Dorsolateral prefrontal cortex (tissue), 122 donors: ENCODE measurements at places on chromosomes 12 and 14.

GRCh38 chr12:112341046-112341825 lies 41.0 kb downstream of the HECTD4 start:
- DNase-seq: no peak

DNA sequence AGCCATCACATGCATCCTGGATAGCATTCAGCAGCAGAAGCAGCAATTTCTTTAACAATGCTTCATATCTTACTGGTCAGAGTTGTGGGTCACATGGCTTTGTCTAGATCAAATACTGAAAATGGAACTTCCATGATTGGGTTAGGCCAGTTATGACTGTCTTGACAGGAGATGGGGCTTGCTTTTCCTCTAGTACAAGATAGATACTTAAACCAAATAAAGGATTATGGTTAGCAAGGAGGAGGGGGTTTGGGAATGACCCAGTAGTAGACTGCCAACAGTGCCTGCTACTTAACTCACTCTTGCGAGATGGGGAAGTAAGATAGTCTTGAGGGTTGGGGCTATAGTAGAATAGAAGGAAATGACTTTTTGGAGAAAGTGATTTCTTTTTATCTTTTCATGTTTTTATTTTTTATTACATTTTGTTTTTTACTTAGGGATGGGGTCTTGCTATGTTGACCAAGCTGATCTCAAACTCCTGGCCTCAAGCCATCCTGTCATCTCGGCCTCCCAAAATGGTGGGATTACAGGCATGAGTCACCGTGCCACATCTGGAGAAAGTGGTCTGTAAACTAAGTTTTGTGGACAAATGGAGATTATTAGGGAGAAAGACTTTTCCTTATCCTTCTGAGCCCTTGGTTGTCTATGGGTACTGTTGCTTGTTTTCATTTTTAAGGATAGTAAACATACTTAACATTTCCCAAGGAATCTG lies 37.6 kb downstream of the WNK1 start:
- DNase-seq: no peak

DNA sequence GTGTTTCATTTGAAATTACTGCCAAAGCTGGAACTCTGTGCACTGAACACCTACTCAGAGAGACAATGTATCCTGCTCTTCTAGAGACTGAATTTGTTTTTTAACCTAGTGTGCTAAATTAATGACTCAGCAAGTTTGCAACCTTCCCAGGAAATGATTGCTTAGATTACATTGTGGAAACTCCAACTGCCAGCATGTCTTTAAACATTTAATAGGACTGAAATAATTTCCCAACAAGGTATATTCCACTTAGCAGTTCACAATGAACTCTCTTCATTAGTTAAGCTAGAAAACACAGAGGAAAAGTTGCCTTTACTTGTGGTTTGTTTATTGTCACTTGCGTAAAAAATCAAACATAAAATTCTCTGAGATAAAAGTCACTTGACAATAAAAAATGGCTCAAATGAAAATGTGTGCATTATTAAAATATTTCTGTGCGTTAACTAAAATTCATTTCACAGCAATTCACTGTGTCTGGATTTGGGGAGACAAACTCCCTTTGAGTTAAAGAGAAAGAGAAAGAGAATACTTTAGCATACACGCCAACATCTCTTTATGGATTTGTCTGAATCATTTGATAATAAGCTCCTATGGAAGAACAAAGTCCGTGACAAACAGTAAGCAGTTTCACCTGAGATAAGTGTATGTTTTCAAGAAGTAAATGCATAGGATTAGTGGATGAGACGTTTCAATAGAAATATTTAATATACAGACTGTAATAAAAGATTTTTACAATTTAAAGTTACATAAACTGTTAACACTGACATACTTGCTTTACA lies 284.0 kb downstream of the PRKD1 start:
- DNase-seq: no peak

- DNase-seq: no peak
Measured at GRCh38 chr14:64507376-64508156, 3.0 kb downstream of the ZBTB1 start.

GRCh38 chr14:95505030-95505589 lies 11.3 kb downstream of the SYNE3 start:
- DNase-seq: no peak

DNA sequence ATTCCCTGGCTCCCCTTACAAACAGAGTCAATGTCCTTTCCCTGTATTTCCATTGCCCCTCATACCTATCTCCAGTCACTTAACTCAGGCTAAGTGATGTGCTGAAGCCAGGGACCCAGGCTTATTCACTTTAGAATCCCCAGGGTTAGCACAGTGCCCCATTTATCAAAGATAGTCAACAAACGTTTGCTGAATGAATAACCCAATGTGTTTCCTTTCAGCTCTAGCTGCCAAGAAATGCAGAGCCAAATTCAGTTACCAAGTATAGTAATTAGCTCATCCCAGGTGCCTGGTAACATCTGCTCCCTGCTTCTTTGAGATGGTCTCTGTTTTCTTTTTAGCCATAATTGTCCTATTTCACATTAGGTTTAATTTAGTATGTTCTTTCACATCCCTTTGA lies 189.5 kb downstream of the PHLDA1 start:
- DNase-seq: no peak

DNA sequence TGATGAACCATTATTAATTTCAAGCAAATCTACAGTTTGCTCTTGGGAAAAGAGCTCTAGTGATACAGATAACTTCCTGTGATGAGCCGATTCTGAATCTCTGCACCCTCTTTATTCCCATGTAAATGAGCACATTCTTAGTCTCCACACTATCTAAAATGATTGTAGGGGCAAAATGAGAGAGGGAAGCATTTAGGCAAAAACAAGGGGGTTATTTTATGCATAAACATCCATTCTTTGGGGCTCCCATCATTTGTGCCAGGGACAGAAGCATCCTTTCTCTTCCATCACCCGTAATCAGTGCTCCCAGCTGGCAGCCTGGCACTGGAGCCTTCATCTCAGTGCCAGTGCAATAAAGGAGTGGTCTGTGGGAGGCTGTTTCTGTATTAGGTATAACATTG lies 1.7 kb upstream of the GPD1 start:
- peak; percentile 62 for DNase-seq

DNA sequence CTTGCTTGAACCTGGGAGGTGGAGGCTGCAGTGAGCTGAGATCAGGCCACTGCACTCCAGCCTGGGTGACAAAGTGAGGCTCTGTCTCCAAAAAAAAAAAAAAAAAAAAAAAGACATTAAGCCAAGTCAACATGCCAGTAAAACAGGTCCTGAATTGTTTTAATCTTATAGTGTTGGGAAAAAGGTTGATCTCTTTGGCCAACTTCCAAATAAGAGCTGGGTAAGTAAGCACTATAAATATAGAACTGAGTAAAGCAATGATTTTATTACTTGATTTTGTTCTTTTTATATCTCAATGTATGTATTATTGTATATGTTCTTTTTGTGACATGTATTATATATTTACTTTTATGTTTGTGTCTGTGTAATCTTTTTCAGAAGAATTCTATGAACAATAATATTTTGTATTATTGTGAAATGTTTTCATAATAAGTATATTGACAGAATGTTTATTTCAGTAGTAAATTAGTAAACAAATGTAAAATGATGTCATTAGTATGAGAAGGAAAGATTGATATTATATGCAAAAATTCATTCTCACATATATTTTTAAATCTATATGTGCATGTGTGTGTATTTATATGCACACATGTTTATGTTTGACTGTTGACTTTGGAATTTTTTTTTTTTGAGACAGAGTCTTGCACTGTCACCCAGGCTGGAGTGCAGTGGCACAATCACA lies 9.6 kb upstream of the AKAP6 start:
- DNase-seq: no peak

- no peak for DNase-seq
Measured at GRCh38 chr14:105388110-105388951, 10.0 kb upstream of the TEX22 start.

GRCh38 chr12:5723071-5723470 lies 222.0 kb downstream of the ANO2 start:
- no peak for DNase-seq

GRCh38 chr14:56194042-56194441 lies 75.8 kb downstream of the PELI2 start:
- DNase-seq: no peak

- DNase-seq: no peak
Measured at GRCh38 chr12:28192125-28192524, 1.9 kb downstream of the CCDC91 start.

DNA sequence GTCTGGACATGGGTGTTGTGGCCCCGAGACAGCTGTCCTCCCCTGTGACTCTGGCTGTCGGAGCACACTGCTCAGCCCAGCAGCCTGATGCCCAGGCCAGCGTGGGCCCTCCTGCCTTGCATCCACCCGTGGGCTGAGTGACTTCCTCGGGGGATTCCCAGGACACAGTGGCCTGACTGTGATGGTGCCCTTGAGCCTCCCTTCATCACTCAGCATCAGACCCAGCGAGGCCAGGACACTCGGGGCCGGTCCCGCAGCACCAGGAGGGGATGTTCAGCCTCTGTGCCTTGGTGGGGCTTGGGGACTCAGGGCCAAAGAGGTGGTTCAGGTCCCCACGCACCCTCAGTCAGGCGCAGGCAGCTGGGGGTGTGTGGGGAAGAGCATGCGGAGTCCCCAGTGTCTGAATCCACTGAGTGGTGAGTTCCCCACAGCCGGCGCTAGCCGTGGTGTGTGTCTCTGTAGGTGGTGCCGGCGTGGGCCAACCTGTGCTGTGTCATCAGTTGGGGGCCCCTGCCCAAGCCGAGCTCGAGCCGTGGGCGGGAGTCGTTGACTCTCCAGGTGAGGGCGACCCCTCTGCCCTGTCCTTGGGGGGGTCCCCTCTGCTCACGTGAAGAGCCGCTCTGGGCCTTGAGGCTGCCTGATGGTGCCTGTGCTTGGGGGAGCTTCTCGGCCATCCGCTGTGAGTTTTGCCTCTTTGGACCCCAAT lies 185.8 kb downstream of the ADGRD1 start:
- DNase-seq: no peak

DNA sequence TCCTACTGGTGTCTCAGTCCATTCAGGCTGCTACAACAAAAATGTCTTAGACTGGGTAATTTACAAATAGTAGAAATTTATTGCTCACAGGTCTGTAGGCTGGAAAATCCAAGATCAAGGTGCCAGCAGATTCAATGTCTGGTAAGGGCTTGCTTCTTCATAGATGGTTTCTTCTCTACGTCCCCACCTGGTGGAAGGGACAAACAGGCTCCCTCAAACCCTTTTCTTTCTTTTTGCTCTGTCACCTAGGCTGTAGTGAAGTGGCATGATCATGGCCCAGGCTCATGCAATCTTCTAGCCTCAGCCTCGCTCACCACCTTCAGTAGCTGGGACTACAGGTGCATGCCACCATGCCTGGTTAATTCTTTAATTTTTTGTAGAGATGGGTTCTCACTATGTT lies 106.8 kb upstream of the RPH3A start:
- no peak for DNase-seq

GRCh38 chr12:81339071-81339470 lies 261.2 kb downstream of the ACSS3 start:
- no peak for DNase-seq

GRCh38 chr14:91882369-91882768 lies 15.0 kb upstream of the TC2N start:
- no peak for DNase-seq

DNA sequence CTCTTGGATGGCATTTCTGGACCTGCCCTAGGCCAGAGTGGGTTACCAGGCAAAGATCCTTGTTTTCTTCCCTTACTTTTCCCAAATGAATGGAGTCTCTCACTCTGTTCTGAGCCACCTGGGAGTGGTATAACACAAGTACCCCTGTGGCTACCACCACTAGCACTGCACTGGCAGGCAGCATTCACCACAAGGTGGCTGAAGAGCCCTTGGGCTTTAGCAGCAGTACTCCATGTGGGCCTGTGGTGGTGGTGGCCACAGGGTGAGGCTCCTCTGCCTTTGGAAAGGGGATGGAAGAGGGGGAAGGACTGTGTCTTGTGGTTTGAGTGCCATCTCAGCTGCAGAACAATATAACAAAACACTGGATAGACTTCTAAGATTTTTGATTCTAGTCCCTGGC lies 38.1 kb upstream of the LMNTD1 start:
- DNase-seq: no peak

- no peak for DNase-seq
Measured at GRCh38 chr12:131101703-131102492, 148.2 kb downstream of the ADGRD1 start.

DNA sequence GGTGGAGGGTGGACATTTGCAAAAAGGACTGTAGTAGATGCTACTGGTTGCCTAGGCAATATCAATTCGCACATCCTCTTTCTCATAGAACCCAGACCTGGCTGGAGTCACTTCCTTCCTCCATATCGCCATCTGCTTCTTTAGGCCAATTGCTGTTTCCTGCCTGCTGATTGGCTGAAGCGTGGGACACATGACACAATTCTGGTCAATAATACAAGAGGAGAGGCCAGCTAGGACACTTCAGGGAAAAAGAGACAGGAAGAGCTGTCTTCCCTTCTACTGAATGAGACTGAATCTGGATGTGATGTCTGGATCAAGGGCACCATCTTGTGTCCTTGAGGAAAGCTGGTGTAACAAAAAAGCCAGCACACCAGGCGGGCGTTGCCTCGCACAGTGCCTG lies 53.8 kb downstream of the TRPV4 start:
- DNase-seq: no peak

DNA sequence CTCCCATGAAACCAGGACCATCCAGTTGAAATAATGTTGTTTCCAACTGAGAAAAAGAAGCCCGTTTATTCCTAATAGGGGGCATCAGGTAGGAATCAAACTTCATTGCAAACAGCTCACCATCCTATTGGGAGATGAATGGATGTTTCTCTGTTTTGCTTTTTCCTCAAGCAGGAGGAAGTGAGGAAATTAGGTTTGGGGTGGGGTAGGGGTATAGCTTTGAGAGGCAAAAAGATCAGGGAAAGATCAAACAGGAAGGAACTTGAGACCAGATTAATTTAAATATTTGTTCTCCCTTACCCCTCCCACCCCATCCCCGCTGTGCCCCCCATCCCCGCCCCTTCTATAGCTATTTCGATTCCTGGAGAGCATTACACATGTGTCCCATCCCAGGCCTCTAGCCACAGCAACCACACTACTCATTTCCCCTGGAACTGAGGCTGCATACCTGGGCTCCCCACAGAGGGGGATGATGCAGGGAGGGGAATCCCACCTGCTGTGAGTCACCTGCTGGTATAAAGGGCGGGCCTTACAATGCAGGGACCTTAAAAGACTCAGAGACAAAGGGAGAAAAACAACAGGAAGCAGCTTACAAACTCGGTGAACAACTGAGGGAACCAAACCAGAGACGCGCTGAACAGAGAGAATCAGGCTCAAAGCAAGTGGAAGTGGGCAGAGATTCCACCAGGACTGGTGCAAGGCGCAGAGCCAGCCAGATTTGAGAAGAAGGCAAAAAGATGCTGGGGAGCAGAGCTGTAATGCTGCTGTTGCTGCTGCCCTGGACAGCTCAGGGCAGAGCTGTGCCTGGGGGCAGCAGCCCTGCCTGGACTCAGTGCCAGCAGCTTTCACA lies at the start of gene IL23A:
Gene IL23A, plus strand, starts transcription at position 577 of the 850 bp plus-strand sequence. Its CDS starts 161 bp downstream, at position 738.
- no peak for DNase-seq

- DNase-seq: no peak
Measured at GRCh38 chr12:15842108-15842507, 40.1 kb upstream of the STRAP start.

- DNase-seq: no peak
Measured at GRCh38 chr14:102898776-102899515, 23.5 kb upstream of the AMN start.
